GM04503 (cell line): ENCODE measurements at places on chromosomes 2 and 18.

DNA sequence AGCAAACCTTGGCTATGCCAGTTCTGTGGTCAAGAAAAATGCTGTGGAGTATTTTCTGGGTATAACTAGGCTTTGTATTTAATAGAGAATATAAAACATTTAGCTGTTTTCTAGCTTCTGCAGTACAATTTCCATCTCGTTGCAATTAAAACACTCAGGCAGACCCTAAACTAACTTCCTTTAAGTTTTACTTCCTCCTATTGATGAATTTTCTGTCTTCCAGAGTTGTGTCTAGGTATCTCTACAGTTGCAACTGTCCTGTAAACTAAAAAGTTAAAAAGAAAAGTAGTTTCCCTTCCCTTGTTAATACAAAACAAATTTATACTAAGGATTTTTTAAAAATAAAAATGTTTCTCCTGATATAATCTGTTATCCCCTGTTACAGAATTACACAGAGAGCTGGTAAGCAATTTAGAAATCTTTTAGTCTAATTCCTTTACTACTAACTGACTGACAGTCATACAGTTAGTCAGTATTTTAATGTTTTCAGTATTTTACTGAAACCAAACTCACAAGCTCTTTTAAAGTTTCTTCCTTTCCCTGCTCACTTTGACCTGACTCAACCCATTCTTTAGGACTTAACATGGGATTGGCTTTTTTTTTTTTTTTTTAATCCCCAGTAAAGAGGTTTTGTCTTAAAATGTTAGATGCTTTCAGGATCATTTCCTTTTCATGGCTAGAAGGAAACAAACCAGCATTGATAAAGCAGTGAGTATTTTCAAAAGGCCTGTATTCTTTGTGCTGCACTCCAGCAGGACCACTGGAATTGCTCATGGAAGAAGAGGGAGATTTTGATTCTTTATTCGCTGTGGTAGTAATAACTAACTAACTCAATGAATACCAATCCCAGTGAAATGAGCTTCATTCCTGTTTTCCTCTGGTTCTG lies 22.9 kb downstream of the ITGAV start:
- DNase-seq: no peak

GRCh38 chr2:171999161-171999560 lies 592 bp upstream of the METAP1D start:
- DNase-seq: no peak

DNA sequence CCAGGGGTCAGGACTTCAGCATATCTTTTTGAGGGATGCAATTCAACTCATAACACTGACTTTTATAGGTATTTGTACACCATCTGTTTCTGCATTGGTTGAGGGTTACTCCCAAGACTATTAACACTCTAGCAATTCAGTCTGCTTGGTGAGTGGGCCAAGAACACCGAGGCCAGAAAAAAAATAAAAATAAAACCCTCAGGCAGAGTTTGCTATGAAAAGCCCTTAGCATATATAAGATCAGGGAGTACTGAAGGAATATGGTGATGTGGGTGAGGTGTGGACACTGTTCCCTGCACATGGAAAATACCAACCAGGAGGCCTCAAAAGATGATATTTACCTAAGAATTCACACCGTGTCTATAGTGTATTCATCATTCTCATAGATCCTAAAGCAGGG lies 383.2 kb upstream of the UBE2E3 start:
- DNase-seq: no peak

DNA sequence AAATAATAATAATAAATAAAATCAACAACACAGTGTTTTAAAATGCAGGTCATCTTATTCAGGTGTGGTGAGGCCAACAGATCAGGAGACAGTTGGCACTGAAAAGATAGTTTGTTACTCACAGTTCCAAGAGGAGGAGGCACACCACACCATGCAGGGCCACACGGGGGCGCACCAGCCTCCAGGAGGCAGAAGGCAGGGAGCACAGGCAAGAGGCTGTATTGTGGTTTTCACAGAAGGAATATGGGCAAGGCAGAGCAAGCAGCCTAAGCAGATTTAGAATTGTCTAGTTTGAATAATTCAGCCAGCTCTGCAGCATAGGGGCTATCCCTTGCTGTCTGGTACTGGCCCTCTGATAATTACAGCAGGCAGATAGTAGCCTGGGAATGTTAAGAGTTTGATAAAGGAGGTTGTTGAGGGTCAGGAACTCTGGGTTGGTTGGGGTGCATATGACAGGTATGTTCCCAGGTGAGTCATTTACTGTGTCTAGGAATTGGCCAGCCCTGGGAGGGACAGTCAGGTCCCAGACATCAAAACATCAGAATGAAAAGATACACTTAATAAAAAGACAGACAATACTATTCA lies 31.3 kb downstream of the KIAA2012 start:
- no peak for DNase-seq

- DNase-seq: no peak
Observed at GRCh38 chr2:121140734-121141133, 144.3 kb downstream of the TFCP2L1 start.

GRCh38 chr2:71067567-71068217 lies 756 bp upstream of the NAGK start:
- DNase-seq: no peak

DNA sequence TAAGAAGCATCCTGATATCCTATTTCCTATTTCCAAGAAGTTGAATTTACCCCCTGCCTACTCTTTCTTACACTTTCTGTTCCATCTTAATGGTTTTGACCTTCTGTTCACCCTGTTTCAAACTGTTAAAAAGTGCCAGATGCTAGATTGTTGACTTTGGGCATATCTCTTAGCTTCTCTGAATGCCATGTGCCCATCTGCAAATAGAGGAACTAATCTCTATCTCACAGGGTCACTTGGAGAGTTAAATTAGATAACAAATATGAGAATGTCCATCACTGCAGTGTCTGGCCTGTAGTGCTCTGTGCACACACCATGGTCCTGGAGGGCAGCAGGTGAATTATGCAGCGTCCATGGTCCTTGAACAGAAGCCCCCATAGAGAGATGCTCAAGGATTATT lies 83.8 kb downstream of the LRATD1 start:
- DNase-seq: no peak

DNA sequence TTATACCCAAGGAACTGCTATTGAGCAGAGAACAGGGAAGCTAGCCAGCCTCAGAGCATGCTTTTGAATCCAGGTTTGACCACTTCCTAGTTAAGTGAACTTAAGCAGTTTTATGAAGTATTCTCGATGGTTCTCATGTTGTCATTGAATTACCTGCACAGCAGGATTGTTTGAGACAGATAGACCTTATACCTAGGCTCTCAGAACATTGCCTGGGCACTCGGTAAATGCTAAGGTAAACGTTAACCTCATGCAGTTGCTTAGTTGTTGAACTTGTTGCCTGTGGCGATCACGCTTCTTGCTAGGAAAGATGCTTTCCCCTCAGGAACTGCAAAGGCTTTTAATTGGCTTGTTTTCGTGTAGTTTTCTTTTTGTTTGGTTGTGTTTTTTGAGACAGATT lies 34.0 kb upstream of the CHMP1B start:
- DNase-seq: no peak

GRCh38 chr2:15980605-15981098 lies 40.3 kb downstream of the MYCN start:
- no peak for DNase-seq

GRCh38 chr18:78640246-78640995 lies 339.2 kb upstream of the SALL3 start:
- DNase-seq: no peak

DNA sequence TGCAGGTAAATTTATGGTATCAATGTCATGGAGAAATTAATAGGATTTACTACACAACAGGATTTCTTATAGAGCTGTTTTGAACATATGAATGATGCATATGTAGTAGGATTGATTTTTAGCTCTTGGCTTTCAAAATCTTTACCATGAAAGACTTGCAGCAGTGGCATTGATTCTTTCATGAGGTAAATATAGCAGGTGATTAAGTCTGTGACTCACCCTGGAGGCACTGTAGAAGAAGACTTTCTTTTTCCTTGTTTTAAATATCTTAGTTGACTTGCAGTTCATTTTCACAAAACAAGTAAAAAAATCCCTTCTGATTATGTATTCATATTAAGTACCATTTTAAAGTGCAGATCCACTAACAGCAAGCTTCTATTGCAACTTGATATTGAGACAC lies 463.0 kb downstream of the FBXO15 start:
- no peak for DNase-seq

GRCh38 chr2:203687165-203687564 lies 19.3 kb upstream of the CD28 start:
- DNase-seq: no peak

DNA sequence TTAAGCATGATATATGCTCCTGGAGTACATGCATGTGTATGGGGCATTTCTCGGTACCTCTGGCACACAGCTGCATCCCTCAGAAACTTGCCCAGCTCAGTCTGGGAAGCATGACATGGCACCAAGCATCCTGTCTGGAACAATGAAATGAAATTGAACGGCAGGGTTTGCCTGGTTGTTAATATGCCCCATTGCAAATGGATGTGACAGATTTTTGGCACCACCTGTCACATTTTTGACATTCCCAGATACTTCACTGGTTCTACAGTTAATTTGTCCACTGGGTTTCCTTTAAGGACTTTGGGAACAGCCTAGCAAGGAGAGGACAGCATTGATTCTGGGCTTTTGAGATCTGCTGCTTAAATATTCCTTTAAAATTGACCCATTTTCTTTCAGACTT lies 305.8 kb downstream of the TSN start:
- no peak for DNase-seq
